ENCODE measurements at places on chromosomes 1 and 21.

DNA sequence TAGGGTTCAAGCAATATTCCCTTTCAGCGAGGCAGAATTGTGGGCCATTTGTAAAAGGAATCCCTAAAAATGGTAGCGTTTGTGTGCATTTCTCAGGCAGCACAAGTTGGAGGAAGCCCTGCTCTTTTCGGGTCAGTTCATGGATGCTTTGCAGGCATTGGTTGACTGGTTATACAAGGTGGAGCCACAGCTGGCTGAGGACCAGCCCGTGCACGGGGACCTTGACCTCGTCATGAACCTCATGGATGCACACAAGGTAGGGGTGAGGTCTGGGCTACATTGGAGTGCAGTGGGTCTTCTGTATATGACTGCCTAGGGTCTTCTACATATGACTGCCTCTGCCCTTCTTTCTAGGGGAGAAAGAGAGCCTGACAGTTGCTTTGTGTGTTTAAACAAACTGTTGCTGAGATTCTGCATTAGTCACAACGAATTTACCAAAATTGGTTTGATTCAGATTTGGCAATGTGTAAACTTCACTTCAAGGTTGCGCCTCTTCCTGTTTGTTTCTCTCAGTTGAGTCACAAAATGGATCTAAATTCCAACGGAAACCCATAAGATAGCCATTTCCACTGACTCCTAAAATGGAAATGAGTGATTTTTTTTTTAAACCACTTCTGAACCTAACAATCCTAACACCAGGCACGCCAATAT, 40.4 kb upstream of the BMP8A start:
- DNase-seq, result no peak

DNA sequence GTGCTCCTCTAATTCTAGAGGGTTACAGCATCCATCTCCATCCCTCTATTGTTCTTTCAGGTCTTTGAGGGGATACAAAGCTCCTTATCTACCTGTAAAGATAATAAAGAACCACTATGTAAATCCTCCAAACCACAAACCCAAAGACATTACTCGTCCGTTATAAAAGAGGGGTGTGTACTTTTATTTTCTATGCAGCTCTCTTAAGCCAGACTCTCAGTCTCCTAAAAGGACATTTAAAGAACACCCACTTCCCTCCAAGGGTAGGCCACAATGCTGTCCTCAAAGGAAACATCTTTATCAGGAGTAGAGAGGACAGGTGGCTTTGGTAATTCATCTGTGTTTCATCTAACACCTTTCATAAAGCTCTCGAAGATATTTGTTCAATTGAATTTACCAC, 67.9 kb upstream of the DYNLT5 start:
- DNase-seq, result no peak

DNA sequence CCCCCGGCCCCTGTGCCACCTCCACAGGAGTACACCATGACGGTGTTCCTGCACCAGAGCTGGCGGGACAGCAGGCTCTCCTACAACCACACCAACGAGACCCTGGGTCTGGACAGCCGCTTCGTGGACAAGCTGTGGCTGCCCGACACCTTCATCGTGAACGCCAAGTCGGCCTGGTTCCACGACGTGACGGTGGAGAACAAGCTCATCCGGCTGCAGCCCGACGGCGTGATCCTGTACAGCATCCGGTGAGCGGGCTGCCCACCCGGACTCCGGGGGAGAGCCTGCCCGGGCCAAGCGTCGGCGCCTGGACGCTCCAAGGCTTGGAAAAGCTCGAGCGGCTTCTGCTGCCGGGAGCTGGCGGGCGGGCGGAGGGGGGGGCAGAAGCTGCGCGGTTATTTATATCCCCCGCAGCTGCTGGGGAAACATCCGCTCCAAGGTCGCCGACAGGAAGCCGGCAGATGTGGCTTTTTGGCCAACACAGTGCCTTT, 6.4 kb downstream of the GABRD start:
- DNase-seq, result no peak

GRCh38 chr1:155167166-155168104, 5.7 kb downstream of the KRTCAP2 start:
- DNase-seq, result peak; percentile 68

DNA sequence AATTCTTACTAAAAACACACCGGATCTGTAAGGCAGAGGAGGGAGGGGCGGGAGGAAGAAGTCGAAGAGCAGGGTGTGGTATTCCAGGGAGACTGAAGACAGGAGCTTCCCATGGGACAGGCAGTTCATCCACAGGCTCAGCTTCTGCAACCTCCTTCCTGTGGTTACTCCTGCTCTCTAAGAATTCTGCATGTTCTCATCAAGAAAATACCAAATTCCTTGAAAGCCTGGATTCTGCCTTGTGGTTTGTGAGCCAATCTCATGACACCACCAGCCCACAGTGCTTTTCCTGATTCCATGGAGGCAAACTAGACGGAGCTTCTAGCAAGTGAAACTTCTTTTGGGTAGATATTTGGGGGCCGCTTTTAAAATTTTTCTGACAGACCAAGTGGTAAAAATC, 1.1 kb upstream of the ST6GALNAC3 start:
- no peak for DNase-seq

GRCh38 chr21:27505516-27505915, 538.6 kb upstream of the ADAMTS5 start:
- DNase-seq, result no peak

DNA sequence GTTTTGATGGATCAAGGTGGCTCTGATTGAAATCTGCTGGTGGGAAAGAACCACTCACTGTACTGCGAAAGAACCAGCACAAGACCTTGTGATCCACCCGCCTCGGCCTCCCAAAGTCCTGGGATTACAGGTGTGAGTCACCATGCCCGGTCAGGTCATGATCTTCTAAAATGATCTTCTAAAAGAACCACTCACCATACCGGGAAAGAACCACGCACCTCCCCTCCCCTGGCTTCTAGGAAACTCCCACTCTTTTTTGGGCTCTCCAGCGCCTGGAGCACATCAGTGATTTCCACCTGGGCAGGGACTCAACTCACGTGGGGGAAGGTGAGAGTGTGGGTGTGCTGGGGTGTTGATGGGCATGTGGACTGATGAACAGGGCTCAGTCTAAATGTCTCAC, 7.9 kb upstream of the RAB7B start:
- DNase-seq, result no peak

Measured in AML-193 (cell line).